ENCODE measurements at places on chromosomes 7 and 10. TPM values are rescaled to one million over a fixed set of nuclear protein-coding genes. Genes with fewer than 3 reads are reported as not detected.

GRCh38 chr10:14163377-14164086, 167.2 kb downstream of the FRMD4A start:
- no peak for DNase-seq

DNA sequence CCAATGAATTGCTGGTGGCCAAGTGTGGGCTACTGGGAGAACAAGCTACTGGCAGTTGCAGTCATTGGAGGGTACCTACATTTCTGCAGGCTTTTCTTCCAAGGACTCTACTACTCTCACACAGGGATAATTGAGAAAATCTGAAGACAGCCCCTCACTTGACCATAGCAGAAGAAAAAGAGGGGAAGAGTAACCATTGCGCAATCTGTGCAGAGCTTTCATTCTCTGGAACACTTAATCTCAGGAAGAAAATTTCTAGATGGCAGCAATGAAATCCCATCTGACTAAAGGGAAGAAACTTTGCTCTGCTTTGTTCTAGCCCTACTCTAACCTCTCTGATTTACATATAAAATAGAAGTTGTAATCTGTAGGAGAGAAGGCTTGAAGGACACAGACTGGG, 1239.6 kb upstream of the SORCS1 start:
- no peak for DNase-seq

- DNase-seq, result peak; percentile 33
Observed at GRCh38 chr10:47253651-47254375, 46.2 kb upstream of the GDF10 start.

- DNase-seq, result no peak
Observed at GRCh38 chr10:120262857-120263547, 194.0 kb upstream of the PLPP4 start.

The SFTPA1 gene
- total RNA-seq, result not detected

The PCLO gene
- total RNA-seq, result 0.36 TPM

DNA sequence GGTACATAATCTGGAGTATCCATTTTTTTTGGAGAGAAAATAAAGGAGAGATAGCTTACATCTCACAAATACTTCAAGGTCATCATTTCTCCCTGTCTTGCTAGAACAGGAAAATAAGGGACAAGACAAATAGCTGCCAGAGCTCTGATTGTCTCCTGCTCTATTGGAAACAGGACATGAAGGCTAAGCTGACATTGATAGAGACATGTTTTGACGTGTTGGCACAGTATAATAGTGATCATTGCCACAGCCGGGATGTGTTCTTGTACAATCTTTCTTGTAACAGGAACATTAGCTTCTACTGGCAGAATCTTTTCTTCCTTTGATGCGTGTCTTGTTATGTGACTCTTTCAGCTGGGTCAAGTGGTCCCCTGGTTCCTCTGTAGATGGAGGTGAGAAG, 279.3 kb upstream of the MTPN start:
- no peak for DNase-seq

GRCh38 chr7:55065079-55065478, 46.3 kb downstream of the EGFR start:
- DNase-seq, result peak; percentile 99

The KAZALD1 gene
- 71.5 TPM for total RNA-seq

The FGFBP3 gene
- total RNA-seq, result 1.2 TPM

- DNase-seq, result peak; percentile 13
Observed at GRCh38 chr7:21642422-21642821, 99.6 kb downstream of the DNAH11 start.

DNA sequence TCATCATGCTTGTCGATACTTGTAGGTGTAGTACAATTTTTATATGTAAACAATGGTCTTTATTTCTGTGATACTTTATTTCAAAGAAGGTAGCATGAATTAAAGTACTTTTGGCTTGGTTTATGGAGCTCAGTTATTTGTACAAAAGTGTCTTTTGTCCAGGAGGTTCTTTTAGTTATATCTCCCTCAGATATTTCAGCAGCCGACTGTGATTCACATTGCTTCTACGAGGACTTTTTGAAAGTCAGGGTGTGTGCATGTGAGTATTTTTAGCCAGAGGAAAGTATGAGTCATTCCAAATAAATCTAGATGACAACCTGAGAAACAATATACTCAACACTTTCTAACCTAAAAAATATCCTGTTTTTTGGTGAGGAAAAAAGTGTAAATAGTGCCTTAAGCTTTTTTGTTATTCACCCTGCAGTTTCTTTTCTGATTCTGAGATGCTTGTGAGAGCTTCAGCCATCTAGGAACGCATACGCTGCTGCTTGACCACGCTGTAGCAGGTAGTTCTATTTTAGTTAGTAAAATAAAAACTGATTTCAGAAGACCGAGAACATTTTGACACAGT, 595 bp upstream of the SUN1 start:
- peak; percentile 95 for DNase-seq

GRCh38 chr10:13649844-13650520, 63.2 kb downstream of the PRPF18 start:
- DNase-seq, result no peak

- no peak for DNase-seq
Observed at GRCh38 chr10:44126291-44126717, 258.6 kb downstream of the CXCL12 start.
